ENCODE measurements at places on chromosomes 11 and 22. TPM values are rescaled to one million over a fixed set of nuclear protein-coding genes. Genes with fewer than 3 reads are reported as not detected.

Gene MUC5AC
- total RNA-seq = not detected

GRCh38 chr11:13972043-13972910 lies 9.8 kb downstream of the SPON1 start:
- H3K27me3 ChIP-seq = no peaks in the 10 kb centered on the region
- H3K36me3 ChIP-seq = no peaks in the 10 kb centered on the region
- DNase-seq = no peak
- no peak overlapping the region for H3K27ac ChIP-seq

- no peaks in the 10 kb centered on the region for H3K4me1 ChIP-seq
- no peak overlapping the region for H3K27ac ChIP-seq
- no peaks in the 10 kb centered on the region for H3K36me3 ChIP-seq
- no peaks in the 10 kb centered on the region for H3K27me3 ChIP-seq
- DNase-seq = no peak
Measured at GRCh38 chr11:131207901-131208300, 162.5 kb upstream of the NTM start.

Gene TEX54
- not detected for total RNA-seq

GRCh38 chr22:31045900-31046538 lies 35.1 kb upstream of the SMTN start:
- no peak overlapping the region for H3K27ac ChIP-seq
- no peaks in the 10 kb centered on the region for H3K36me3 ChIP-seq
- H3K4me1 ChIP-seq = no peaks in the 10 kb centered on the region
- no peak for DNase-seq

All from naive thymus-derived CD4-positive, alpha-beta T cell (primary cell).